ENCODE measurements at places on chromosomes 12 and 14. TPM values are rescaled to one million over a fixed set of nuclear protein-coding genes. Genes with fewer than 3 reads are reported as not detected.
A peak's percentile ranks its signal among the peaks of the same experiment; 100 is the strongest.

RASAL1 gene
- not detected for total RNA-seq

CFAP73 gene
- total RNA-seq, result not detected

HOXC10 gene
- not detected for total RNA-seq

DIO2 gene
- not detected for total RNA-seq

RNASE2 gene
- total RNA-seq, result not detected

DNA sequence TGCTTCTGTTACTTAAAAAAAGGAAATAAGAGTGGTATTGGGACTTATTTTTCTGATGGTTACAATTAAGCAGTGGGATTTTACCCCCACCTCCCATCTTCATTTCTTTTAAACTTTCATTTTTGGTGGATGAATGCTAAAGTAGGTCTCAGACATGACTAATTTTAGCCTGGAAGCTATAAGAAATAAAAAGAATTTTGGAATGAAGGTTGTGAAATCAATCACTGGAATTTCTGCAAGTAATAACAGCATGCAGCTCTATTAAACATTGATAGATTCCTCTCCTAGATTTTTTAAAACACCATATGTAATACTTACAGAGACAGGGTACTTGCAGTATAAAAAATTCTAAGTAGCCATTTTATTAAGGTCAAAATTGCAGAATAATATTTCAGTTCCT lies 164.2 kb upstream of the CLEC14A start:
- no peak for DNase-seq

DNA sequence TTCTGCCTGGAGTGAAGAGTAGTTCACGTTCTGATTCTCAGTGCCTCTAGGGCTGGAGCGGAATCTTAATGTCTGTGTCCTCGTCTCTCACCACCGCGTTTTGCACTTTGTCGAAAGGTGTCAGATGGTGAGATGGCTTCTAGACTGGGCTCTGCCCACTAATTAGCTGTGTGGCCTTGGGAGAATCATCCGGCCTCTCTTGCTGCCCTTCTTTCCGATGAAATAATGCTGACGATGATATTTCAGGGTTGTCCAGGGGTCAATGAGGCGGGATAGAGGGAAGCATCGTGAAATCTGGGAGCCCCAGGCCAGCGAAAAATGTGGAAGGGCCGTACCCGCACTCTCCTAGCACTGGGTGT lies 811 bp upstream of the GALNT16 start:
- DNase-seq, result no peak

- DNase-seq, result no peak
These were observed 32.8 kb downstream of the CCER1 start for GRCh38 chr12:90922145-90922627.

DNA sequence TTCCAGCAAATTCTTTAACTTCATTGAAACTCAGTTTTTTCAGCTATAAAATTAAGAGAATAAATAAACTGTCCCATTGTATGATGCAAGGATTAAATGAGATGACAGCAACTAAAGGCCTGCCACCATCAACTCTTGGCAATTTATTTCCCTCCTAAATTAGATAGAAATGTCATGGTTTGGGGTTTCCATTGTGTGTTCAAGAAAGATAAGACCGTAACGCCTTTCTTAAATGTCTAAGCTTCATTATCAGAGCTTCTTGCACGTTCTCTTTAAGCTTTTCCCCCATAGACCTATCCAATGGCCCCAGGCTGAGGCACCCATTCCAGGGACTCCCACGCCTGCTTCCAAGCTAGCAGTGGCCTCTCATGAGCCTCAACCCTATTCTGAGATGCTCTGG lies 281.9 kb downstream of the CACNA1C start:
- DNase-seq, result no peak

- DNase-seq, result no peak
These were observed 291.8 kb downstream of the ETNK1 start for GRCh38 chr12:22916815-22917214.

DNA sequence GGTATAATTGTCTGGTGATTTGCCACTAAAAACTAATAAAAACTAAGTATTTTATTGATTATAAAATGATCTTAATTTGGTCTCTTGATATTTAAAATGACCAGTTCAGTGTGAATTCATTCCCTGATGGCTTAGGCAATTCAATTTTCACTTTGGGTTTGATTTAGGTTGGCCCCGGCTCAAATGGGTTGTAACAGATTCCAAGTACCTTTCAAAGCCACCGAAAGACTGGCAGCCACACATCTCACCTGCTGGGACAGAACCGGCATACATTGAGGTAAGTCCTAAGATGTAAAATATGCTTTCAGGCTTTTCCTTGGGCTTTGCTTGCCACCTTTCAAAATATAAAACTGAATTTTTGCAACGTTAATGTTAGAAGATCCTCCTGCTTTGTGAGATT lies 77.5 kb upstream of the ATF1 start:
- no peak for DNase-seq

GRCh38 chr14:70618314-70618713 lies 17.9 kb upstream of the MED6 start:
- no peak for DNase-seq

DNA sequence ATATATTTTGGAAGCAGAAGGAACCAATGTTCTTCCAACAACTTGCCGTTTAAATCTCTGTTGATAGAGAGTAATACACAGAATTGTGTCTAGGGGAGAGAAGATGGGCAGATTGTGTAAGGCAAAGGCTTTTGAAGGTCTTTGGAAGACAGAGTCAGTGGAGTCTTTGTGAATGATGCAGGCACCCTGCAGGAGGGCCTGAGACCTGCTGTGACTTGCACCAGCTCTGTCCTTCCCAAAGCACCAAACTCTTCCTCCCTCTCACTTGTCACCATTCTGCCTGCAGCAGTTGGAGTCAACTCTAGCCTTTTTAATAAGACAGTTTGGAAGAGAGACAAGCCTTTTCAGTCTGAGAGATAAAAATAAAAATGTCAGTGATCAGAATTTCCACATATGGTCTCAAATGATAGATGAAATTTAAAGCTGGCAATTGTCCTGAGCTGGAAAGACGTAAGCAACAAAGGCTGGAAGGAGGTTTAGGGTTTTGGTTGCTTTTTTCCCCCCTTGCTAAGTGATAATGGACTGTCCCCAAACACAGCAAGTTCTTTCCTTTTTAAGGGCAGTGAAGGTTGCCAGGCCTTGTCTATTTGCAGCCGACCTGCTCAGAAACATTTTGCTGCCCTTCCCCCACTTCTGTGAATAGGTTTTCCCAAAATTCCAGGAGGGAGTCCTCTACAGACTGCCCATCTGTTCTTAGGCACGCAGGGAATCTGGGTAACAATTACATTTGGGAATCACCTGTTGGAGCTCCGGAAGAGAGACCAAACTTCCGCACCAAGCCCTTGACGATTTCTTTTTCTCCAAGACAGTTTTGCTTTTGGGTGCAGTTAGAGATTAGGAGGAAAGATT lies 103.0 kb upstream of the NTF3 start:
- DNase-seq, result no peak

DNA sequence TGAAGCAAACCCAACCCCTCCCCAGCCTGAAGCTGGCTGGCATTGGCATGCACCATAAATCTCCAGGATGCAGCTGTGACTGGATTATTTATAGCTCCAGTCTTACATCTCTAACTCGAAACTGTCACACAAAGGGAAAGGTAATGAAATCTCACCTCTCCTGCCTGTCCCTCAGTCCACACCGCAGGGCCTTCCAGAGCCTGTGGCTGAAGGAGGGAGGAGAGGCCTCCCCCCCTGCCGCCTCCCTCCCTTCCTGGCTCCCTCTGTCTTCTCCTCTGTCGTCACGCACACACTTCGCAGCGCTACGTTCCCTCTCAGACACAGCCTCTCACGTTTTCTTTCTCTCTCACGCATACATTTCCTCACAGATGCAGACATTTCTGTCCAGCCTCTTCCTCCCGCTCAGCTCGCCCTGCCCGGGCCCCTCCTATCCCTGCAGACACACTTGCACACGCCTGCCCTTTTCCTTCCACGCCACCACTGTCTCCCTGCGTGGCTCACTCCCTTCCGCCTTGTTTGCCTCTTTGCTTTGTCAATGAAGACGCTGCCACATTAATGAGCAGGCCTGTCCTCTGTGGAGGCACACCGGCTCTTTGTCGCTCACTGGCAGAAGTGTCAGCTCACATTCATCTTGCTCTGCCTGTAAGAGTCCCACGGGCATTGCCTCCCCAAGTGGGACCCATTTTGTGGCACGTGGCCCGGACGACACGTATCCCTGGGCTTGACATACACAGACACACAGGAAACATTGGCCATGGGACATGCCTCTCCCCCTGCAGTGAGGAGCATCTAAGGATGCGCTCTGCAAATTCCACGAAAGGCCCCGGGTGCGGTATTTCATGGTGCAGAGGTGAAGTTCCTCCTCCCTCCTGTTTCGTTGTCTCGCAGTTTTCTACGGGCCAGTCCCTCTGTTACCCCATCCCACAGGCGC lies 27.9 kb downstream of the IRF2BPL start:
- no peak for DNase-seq

GRCh38 chr12:99745121-99745520 lies 97.6 kb downstream of the GARIN6 start:
- DNase-seq, result no peak

GRCh38 chr14:103775506-103775905 lies 59.9 kb downstream of the ZFYVE21 start:
- DNase-seq, result no peak

DNA sequence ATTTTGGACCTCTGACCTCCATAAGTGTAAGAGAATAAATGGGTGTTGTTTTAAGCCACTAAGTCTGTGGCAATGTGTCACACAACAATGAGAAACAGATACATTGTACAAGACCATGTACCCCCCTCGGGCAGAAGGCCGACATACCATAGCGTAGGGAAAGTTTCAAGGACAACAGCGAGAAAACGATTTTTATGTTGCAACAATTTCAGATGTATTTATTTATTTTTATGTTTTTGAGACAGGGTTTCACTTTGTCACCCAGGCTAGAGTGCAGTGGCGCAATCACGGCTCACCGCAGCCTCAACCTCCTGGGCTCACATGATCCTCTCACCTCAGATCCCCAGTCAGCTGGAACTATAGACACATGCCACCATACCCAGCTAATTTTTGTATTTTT lies 136.4 kb upstream of the NCOR2 start:
- no peak for DNase-seq

DNA sequence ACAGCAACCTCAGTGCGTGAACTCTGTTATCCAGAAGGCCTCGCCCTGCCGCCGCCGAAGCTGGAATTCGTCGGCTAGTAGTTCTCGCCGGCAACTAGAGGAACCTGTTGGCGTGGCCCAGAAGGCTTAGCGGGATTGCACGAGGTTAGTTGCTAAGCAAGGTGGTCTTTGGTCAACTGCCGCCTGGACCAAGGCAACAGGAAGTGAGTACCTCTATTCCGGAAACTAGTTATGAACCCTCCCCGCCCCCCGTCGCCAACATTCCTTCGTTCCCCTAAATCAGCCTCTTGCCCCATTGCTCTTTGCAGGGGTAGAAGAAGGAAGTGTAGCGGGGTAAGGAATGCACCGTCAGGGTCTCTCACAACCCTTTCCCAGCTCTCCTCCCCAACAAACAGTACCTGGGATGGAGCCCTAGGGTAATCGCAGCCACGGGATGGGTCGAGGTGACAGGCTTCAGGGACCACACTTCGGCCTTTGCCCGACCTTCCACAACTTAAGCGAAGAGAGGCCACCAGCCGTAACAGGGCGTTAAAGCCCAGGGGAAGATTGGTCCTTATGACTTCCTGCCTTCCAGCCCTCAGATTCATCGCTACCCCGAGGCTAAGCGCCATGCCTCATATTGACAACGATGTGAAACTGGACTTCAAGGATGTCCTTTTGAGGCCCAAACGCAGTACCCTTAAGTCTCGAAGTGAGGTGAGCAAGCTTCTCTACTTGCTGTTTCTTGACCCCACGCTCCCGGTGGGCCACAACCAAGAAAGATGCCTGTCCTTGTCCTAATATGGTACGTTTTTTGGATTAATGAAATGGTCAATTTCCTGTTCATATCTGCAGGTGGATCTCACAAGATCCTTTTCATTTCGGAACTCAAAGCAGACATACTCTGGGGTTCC lies at the start of gene GMPR2:
Gene GMPR2, plus strand, starts transcription at position 285 of the 893 bp plus-strand sequence. Its CDS starts 325 bp downstream, at position 610.
- peak; percentile 54 for DNase-seq

DNA sequence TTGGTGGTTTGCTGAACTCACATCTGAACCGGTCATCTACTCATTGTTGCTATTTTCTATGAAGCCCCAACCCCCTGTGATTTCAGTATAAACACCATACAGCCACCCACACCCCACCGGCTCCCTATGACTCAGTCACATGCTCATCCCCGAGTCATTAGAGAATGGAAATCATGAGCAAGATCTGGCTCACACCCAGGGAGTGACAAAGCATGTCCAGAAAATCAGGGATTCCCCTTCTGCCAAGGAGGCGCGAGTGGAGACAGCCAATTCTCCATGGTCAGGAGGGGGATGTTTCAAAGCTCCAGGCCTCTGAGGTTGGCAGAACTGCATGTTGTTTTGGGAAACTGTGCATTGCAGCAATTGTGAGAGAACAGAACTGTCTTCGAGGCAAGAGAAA lies 657.5 kb upstream of the TBX3 start:
- no peak for DNase-seq

DNA sequence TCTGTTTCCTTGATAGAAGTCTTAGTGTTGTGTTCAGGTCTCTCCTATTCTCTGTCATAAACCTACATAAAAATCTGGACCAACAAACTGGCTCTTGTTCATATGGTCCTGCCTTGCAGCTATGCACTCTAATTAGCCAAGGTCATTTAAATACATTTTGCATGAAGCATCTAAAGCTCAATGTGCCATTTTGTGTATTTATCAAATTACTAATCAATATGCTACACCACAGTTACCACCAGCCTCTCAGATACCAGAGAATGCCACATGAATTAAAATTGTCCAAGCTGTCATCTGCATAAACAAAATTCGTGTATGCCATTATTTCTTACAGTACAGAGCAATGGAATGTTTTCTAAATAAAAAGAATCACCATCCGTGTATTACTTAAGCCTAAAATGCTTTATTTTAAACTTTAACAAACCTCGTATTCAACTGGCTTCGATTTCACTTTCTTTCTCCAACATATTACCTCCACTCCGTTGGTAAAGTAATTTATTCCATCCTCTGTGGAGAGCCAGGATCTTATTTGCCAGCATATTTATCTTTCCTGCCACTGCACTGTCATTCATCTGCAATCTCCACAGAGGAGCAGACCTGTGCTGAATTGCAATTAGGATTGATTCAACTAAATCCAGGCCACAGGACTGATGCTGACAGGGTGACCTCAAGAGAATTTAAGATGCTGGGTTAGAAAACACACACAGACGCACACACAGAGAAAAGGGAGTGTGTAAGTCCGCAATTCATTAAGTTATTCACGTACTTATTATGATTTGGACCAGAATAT lies 284.1 kb upstream of the FOXG1 start:
- no peak for DNase-seq

DNA sequence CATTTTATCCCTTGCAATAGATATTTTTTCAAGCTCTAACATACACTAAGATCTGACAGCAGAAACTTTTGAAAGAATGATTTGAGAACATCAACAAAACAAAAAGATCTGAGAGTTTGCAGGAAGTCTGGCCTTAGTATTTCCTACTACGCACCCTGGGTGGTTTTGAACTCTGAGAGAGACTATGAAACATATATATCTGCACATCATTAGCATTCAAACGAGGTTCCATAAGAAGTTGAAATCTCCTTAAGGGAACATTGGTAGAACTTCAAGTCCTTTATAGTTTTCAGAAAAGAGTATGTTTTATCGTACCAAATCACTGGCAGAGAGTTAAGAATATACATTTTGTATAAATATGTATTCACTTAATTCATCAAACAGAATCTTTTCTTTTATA lies 86.3 kb downstream of the RMST start:
- no peak for DNase-seq

GRCh38 chr12:57718641-57719528 lies 19.7 kb downstream of the AGAP2 start:
- DNase-seq, result no peak

Measured in activated CD8-positive, alpha-beta memory T cell treated with anti-CD3 and anti-CD28 coated beads, Interleukin-2, amount 10 ng/mL, durations not matched to agents 7 days and 5 days (primary cell).